ENCODE measurements at places on chromosomes 13 and 19.

GRCh38 chr19:49361438-49362047 lies 673 bp downstream of the TEAD2 start:
- peak; percentile 70 for DNase-seq

GRCh38 chr19:28307487-28307886 lies 905.5 kb downstream of the UQCRFS1 start:
- no peak for DNase-seq

DNA sequence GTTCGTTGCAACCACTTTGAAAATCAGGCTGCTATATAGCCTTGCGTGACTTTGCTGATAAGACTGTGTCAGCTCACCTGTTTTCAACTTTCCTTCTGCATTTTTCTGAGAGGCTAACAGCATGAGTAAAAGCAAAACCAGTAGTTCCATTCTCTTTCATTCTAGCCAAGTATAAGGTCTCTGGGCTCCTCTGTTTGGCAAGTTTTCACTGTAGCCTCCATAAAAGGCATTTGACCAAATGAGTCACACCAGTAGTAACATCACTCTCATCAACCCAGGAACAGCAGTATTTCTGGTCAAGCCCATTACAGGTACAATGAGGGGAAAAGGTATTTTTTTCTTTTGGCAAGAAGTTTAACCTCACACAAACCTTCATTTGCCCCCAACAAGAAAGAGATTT lies 1149.8 kb upstream of the MIR17HG start:
- no peak for DNase-seq

- DNase-seq, result no peak
These were observed 84.5 kb downstream of the LRRC63 start for GRCh38 chr13:46296115-46296822.

GRCh38 chr19:58296104-58296503 lies 9.1 kb upstream of the ERVK3-1 start:
- no peak for DNase-seq

GRCh38 chr19:17385878-17386611 lies 8.0 kb downstream of the CCDC194 start:
- no peak for DNase-seq

DNA sequence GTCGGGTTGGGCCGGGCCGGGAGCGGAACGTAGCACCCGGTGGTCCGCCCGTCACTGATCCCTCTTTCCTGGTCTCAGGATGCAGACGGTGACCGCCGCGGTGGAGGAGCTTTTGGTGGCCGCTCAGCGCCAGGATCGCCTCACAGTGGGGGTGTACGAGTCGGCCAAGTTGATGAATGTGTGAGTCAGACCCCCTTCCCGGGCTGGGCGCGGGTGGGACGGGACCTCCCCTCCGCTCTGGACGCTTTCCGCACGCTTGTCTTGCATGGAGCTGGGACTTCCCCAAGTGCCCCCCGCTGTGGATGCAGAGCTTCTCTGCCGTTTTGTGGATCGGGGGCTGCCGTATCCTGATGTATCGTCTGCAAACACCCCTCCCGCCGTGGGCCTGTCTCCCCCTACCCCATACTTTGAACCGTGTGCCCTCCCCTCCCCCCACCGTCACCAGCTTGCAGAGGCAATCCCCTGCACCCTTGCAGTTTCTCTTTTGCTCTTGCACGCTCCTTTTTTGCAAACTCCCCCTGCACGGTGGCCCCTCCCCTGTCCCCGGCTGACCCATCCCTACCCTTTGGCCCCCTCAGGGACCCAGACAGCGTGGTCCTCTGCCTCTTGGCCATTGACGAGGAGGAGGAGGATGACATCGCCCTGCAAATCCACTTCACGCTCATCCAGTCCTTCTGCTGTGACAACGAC lies 669 bp downstream of the GADD45B start:
- no peak for DNase-seq

GRCh38 chr19:55080121-55080967 lies 4.7 kb downstream of the EPS8L1 start:
- no peak for DNase-seq
